Osteoblast (primary cell): ENCODE measurements at places on chromosomes 7 and 10. TPM values are rescaled to one million over a fixed set of nuclear protein-coding genes. Genes with fewer than 3 reads are reported as not detected.
A peak's percentile ranks its signal among the peaks of the same experiment; 100 is the strongest.

DNA sequence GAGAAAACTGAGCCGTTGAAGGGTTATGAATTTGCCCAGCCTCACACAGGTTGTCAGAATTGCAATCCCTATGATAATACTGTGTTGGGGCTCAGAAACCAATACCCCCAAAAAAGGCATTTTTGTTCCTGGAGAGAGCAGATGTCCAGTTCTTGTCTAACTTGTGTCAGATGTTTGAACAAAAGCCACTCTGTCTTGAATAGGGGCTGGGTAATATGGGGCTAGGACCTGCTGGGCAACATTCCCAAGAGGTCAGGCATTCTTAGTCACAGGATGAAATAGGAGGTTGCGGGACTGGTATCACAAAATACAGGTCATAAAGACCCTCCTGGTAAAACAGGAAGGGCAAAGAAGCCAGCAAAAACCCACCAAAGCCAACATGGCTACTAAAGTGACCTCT is 482.1 kb downstream of the IPMK start:
- DNase-seq, result no peak

GRCh38 chr10:12098966-12099365 is 30.2 kb downstream of the DHTKD1 start:
- DNase-seq, result no peak

DNA sequence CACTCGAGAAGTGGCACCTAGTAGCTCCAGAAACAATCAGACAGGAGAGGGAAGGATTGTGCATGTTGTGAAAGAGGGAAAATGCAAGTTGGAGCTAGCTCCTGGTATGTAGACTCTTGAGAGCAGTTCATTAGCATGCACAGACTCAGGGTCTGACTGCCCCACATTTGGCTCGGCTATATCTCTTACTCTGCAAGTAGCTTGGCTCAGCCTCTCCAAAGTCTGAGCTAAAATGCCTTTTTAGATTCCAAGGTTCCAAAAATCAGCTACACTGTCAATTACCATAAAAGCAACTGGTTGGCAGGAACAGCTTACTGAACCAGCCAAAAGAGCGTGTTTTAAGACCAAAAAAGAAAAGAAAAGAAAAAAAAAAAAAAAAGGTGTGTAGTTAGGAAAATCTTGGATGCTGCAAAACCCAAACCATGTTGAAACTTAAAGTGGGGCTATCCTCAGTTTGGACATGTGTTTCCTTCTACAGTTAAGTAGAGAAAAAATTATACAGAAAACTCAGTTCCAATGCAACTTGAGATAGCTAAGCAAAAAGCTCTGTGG is 65.5 kb downstream of the MKX start:
- DNase-seq, result no peak

DNA sequence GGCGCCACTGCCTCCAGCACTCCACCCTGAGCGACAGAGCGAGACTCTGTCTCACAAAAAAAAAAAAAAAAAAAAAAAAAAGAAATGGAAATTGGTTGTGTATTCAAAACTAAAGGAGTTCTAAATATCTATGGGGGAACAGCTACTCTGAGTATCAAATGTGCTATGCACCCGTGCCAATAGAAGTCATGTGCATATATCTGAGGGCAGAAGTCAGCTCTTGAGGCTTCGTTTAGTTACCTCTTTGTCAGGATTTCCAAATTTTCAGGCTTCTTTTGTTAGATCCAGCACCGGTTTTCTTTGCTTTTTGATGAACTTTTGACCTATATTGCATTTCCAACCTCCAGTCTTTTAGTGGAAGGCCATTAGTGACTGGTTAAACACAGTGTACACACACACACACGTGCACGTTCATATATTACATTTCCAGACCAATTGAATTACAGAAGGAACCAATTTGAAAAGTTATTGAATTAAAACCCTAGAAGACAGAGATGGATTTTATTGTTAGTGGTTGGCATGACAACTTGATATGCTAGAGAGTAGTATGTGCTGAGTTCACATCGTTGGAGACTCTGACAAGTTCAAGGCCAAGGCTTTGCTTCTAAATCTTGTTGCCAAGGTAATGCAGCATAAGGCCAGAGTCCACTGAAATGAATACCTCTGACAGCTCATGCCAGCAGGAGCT is 33.1 kb upstream of the ADD3 start:
- DNase-seq, result no peak

DNA sequence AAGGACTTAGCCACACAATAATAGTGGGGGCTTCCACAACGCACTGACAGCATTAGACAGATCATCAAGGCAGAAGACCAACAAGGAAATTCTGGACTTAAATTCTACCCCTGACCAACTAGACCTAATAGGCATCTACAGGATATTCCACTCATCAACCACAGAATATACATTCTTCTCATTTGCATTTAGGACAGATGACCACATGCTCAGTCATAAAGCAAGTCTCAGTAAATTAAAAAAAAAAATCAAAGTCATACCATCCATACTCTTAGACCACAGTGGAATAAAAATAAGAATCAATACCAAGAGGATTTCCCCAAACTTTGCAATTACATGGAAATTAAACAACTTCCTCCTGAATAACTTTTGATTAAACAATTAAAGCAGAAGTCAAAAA is 155.9 kb downstream of the CDK14 start:
- no peak for DNase-seq

- DNase-seq, result no peak
Measured at GRCh38 chr10:16381083-16381482, 55.7 kb upstream of the PTER start.

GRCh38 chr10:46270086-46270811 is 16.5 kb upstream of the ANTXRL start:
- DNase-seq, result no peak

GRCh38 chr10:98636921-98637329 is 190.2 kb upstream of the HPS1 start:
- DNase-seq, result no peak

GRCh38 chr7:38934051-38934450 is 25.1 kb upstream of the VPS41 start:
- no peak for DNase-seq

DNA sequence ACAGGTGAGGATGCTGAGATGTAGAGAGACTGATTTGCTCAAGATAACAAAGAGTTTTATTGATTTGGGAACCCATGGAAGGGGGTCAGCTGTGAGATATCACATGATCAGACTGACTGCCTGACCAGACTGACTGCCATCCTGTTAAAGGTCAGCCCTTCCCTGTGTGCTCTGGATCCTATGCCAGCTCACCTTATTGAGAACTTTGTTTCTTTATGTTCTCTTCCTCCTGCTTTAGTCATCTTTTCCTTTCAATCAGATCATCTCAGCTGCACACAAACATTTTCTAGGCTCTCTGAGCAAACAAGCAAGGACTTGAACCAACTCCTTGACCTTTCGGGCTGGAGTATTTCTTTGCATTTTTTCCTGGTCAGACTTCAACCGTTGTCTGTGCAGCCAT is 50.0 kb upstream of the MTPN start:
- no peak for DNase-seq

GRCh38 chr7:152588350-152588749 is 87.6 kb downstream of the XRCC2 start:
- DNase-seq, result peak; percentile 69

- DNase-seq, result no peak
Measured at GRCh38 chr10:34295142-34295548, 520.0 kb downstream of the PARD3 start.

GRCh38 chr7:41420421-41420820 is 282.5 kb downstream of the INHBA start:
- no peak for DNase-seq

DNA sequence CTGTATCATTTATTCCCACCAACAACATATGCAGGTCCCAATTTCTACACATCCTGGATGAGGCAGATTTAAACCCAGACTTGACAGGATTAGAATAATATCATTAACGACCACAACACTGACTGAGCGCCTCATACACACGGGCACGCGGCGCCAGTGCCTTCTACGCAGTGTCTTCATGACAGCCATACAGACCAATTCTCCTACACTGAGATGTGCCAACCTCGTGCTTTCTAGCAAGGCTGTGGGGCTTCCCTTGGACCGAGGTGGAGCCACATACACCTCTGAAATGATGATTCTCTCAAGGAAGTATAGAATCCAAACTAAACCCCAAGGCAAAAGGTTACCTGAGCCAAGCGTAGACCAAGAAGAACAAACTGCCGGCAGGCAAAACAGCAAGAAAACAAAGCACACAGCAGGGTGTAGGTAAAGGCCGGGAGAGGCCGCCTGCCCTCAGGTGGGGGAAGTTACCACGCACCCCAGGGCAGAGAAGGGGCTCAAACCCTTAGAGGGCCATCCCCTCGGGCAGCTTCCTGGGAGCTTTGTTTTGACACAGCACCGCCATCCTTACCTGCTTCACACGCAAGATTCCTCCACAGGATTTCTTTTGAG is 75.8 kb downstream of the DLG5 start:
- DNase-seq, result no peak

DNA sequence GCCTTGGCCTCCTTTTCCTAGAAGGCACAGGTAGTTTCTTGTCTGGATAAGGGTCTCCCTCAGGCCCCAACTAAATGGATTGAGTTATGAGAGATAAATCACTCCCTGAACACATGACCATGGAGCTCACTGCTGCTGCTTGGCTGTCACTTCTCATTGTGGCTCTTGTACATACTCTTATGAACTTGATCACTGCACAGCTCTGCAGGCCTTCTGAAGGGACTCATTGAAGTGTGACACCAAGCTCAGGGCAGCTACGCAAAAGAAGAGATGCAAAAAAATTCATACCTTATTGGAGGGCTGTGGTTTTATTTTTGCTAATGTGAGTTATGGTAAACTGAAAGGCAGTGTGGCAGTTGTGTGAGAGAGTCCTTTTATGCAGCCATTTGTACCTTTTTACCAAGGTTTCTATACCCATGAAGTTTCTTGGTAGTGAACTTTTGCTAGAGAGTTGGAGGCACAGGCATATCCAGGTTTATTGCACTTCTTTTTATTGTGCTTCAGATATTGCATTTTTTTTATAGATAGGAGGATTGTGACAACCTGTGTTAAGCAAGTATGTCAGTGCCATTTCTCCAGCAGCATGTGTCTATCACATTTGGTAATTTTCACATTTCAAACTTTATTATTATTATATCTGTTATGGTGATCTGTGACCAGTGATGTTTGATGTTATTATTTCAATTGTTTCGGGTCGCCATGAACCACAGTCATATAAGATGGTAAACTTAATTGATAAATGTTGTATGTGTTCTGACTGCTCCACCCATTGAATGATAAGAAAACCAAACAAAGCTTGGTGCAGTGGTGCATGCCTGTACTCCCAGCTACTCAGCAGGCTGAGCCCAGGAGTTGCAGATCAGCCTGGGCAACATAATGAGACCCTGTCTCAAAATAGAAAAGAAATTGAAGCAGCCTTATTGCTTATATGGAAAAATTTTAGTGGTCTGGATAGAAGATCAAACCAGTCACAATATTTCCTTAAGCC is 100.6 kb downstream of the LRRC4 start:
- DNase-seq, result no peak

- DNase-seq, result no peak
Measured at GRCh38 chr10:59627366-59628018, 82.2 kb downstream of the SLC16A9 start.

- no peak for DNase-seq
Measured at GRCh38 chr10:83372646-83373045, 766.7 kb upstream of the GHITM start.

DNA sequence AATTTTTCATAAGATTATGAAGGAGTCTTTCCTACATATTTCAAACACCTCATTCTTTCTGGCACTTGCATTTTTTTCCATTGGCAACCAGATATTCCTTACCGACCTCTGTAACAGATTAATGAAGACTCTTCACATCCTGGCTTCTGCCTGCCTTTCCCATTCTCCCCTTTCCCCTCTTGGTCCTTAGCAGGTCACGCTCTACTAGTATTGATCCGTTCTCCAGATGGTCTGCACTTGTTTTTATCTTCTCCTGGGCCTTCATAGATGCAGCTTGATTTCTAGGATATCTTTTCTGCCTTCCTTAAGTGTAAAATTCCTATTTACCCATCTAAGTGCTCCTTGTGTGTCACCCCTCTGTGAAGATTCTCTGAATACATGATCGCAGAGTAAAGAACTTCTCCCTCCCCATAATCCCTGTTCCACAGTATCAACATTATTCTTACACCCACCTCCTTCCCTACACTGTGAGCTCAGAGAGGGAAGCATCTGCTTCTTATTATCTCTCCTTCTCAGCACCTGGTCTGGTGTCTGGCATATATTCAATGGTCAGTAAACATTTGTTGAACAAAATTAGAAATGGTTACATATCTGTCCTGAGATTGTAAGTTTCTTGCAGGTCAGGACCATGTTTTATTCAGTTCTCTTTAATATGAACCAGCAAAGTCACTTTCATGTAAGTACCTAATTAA is 654.2 kb downstream of the REEP3 start:
- no peak for DNase-seq

DNA sequence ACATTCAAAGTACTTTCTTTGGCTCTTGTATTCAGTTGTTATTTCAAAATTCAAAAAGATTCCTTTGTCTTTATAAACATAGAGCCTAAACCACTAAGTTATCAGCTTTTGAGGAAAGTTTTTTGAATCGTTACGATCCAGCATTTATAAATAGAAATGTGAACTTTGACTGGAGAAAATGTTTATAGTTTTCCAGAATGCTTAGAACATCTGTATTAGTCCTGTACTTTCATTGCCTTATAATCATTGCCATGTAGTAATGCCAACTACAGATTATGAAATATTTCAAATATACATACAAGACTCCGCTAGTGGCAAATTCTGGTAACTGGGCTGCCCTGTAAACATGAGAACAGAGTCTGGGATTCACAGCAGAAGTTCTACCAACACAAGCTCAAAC is 191.3 kb upstream of the PRKCQ start:
- no peak for DNase-seq

DNA sequence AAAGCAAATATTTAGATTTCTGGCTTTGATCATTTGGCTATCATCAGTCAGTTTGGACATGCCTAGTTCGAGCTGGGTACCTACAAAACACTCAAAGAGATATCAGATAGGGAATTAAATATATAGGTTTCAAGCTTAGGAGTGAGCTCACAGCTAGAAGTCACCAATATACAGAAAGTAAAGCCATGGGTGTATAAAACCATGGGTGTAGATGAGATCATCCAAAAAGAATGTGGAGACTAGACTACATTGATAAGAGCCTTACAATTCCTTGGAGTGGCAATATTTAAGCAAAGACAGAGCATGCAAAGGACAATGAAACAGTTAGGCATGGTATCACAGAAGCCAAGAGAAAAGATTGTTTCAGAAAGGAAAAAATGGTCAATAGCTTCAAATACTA is 7.2 kb upstream of the RALA start:
- DNase-seq, result no peak

- no peak for DNase-seq
Measured at GRCh38 chr7:139058943-139059342, 23.1 kb upstream of the ZC3HAV1L start.

GRCh38 chr10:114026189-114027040 is 17.3 kb upstream of the ADRB1 start:
- DNase-seq, result no peak

The C10orf90 gene
- 0.59 and 0.72 TPM in 2 replicates for total RNA-seq

The IFIT1B gene
- total RNA-seq, result not detected in 2 replicates

The AGMO gene
- under 0.01 and 1.2 TPM in 2 replicates for total RNA-seq

The NYAP1 gene
- total RNA-seq, result under 0.01 and 0.29 TPM in 2 replicates

The ARHGEF5 gene
- total RNA-seq, result 4.7 and 8.5 TPM in 2 replicates

The IGFBP3 gene
- total RNA-seq, result 2,046 and 2,181 TPM in 2 replicates

The GRID2IP gene
- under 0.01 TPM in 1 of 2 replicates, not detected in the other for total RNA-seq

The FAM13C gene
- total RNA-seq, result 6.2 and 6.5 TPM in 2 replicates

The UBE2D1 gene
- total RNA-seq, result 20.3 and 22.4 TPM in 2 replicates

The MYPN gene
- 1.5 and 1.8 TPM in 2 replicates for total RNA-seq

The AGBL3 gene
- total RNA-seq, result 2.2 and 2.7 TPM in 2 replicates

The NAT16 gene
- total RNA-seq, result not detected in 2 replicates

The TMEM140 gene
- total RNA-seq, result 13.8 and 14.1 TPM in 2 replicates

The NEUROD6 gene
- total RNA-seq, result not detected in 2 replicates

The SLC25A13 gene
- 19.2 and 27.4 TPM in 2 replicates for total RNA-seq

The UBTD1 gene
- total RNA-seq, result 29.0 and 32.7 TPM in 2 replicates
